Activated gamma-delta T cell treated with anti-CD3 and anti-CD28 coated beads, Interleukin-2, amount 50 U/mL, for 16 hours (primary cell): ENCODE measurements at places on chromosomes 13 and 19.

DNA sequence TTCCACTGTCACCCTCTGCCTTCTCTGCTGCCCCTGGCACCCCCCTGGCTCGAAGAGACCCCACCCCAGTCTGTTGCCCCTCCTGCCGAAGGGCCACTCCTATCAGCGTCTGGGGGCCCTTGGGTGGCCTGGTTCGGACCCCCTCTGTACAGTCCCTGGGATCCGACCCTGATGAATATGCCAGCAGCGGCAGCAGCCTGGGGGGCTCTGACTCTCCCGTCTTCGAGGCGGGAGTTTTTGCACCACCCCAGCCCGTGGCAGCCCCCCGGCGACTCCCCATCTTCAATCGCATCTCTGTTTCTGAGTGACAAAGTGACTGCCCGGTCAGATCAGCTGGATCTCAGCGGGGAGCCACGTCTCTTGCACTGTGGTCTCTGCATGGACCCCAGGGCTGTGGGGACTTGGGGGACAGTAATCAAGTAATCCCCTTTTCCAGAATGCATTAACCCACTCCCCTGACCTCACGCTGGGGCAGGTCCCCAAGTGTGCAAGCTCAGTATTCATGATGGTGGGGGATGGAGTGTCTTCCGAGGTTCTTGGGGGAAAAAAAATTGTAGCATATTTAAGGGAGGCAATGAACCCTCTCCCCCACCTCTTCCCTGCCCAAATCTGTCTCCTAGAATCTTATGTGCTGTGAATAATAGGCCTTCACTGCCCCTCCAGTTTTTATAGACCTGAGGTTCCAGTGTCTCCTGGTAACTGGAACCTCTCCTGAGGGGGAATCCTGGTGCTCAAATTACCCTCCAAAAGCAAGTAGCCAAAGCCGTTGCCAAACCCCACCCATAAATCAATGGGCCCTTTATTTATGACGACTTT, 2.0 kb downstream of the ZFP36 start:
- no peak for DNase-seq

- DNase-seq, result no peak
These were observed 67.8 kb downstream of the SUCLA2 start for GRCh38 chr13:47932950-47933923.

DNA sequence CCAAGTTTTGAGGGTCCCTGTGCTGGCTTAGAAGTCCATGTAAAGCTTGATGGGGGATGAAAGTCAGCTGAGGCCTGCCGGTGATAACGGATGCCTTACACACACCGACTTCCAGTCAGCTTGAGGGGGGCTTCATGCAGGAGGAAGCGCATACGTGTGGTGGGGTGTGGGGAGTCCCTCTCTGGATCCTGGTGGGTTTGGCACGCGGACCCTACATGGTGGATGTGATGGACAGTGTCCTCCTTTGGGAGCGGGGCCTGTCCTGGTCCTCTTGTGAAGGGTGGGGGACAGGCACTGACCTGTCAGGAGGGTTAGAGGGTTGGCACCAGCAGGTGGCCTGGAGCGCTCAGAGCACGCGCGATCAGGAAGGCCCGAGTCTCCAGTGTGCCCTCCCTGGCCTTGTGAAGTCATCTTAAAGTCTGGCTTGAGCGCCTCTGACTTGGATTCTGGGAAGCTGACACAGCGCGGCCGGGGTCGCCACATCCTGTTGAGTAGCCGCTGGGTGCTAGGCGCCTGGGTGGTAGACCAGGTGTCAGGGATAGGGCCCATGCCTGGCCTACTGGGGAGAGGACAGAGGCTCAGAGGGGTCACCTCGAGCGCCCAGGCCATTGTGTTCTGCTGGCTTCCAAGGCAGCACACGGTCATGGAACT, 2.9 kb downstream of the DAZAP1 start:
- DNase-seq, result no peak

- no peak for DNase-seq
These were observed 161.9 kb upstream of the TSHZ3 start for GRCh38 chr19:31511098-31511497.

DNA sequence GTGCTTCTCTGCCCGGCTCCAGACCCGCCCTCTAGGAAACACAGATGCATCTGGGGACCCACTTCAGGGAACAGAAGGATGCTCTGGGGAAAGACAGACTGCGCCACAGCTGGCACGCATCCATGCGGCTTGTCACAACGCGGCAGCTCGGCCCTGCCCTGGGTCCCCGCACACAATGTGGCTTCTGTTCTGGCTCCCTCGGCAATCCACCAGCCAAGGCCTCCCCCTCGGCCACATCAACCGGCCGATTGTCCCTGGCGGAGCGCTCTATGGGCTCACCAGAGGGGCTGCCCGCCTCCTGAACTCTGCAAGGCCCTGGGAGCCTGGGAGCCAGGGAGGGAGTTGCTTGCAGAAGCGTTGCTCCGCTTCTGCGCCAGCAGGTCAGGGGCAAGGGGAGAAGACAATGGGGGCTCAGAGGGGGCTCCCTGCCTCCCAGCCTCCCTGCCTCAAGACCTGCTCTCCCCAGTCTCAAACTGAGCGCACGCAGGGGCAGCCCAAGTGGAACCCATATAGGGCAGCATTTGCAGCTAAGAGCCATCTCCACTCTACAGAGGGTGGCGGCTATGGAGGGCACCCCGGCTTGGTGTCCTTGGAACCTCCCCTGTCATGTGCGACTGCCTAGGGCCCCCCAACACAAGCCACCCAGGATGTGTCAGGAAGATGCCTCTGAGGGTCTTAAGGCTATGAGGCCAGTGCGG, 37.9 kb downstream of the MLLT1 start:
- DNase-seq, result no peak

GRCh38 chr13:99119656-99120055, 81.0 kb upstream of the UBAC2 start:
- DNase-seq, result no peak

- no peak for DNase-seq
These were observed 42.3 kb downstream of the CD320 start for GRCh38 chr19:8265872-8266271.

GRCh38 chr19:58492265-58492664, 16.1 kb downstream of the ZNF446 start:
- no peak for DNase-seq

DNA sequence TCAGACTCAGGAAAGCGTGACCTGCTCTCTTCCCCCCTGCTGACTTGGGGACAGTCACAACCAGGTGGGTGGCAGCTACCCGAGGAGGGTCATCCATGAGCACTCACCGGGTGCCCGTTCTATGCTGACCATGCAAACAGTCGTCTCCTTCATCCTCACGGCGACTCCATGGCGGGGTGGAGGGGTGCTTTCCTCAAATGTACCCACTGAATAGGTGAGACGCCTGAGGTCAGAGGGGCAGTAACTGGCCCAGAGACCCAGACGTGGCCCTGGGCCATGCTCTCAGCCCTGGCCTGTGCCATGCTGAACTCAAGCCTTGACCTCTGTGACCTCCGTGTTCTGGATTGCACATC, 59.2 kb upstream of the TPM4 start:
- no peak for DNase-seq

DNA sequence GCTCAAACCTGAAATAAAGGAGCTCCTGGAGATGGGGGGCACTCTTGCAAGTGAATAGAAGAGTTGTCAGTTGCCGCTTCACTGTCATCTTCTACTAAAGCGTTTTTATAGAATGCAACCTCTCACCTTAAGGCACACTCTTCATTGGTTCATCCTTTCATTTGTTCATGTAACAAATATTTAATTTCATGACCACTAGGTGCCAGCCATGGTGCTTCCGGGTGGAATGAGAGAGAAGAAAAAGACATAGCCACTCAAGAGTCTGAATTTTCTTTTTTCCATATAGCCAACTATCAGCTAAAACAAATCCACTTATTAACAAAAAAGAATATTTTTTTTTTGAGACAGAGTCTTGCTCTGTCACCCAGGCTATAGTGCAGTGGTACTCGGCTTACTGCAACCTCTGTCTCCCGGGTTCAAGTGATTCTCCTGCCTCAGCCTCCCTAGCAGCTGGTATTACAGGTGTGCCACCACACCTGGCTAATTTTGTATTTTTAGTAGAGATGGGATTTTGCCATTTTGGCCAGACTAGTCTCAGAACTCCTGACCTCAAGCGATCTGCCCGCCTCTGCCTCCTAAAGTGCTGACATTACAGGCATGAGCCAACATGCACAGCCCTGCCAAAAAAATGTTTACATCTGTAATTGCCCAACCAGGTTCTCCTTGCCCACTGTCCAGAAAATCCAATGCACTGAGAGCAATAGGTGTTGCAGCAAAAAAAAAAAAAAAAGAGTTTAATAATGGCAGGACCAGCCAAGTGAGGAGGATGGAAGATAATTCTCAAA, 22.1 kb upstream of the SACS start:
- no peak for DNase-seq

DNA sequence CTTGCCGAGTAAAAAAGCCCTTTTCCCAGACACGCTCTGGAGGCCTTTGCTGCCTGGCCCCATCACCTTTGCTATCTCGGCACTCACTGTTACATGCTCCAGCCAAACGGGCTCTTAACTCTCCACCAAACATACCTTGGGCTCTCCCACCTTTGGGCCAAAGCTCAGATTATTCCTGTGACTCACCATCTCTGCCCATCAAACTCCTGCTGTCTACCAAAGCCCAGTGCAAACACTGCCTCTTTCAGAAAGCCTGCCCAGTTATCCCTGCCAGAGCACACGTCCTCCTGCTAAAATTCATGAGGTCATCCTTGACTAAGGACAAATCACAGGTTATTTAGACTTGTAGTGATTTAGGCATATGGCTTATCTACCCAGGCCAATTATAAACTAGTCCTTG, 48.1 kb upstream of the SERPINE3 start:
- no peak for DNase-seq

- peak; percentile 83 for DNase-seq
These were observed at the start of gene MOB3A for GRCh38 chr19:2096034-2096479. MOB3A (minus strand) TSS chr19:2096326; CDS start chr19:2078560, 17,766 bp downstream.

- DNase-seq, result no peak
These were observed 109.2 kb upstream of the MCF2L start for GRCh38 chr13:112859817-112860190.

DNA sequence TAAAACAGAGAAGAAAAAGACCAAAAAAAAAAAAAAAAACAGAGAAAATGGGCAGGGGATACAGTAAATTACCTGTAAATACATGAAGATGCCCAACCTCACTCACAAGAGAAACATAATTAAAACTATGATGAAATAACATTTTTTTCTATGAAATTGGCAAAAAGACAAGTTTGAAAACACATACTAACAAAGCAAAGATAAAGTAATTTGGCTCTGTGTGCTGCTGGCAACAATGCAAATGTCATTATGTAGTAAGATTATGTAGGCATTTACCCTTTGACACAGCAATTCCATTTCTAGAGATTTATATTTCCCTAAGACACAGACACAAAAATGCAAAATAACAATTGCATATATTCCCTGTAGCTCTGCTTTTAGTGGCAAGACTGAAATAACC, 20.2 kb downstream of the ZC3H13 start:
- DNase-seq, result no peak

DNA sequence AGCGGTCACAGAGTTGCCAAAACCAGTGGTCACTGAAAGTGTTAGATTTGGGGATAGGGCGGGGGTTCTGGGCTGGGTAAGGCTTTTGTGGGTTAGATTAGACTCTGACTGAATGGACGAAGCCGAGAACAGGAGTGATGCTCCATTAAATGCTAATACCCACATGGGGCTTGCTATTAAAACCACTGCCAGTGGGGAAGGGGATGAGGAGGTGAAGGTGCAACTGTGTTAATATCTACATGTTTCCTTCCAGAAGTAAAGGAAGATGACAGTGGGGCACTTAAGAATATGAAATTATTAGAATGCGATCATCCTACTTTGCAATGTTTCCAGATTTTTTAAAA, 573 bp upstream of the ZNF614 start:
- no peak for DNase-seq

GRCh38 chr13:76596216-76596615, 290.0 kb downstream of the KCTD12 start:
- no peak for DNase-seq

DNA sequence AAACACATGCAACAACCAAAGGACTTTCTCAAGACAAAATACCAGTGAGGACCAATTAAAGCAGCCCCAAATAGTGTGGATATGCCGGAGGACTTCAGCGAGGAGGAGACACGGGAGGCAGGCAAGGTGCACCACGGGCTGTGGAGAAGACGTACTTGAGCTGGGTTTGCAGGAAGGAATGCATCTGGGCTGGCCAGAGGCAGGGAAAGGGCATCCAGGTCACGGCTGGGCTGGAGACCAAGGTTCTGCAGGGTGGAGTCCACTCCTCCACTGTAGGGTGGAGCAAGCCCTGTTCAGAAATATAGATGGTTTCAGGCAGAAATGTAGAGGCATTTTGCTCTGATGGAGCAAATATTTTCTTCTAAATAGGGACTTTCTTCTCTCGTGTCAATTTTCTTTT, 36.6 kb upstream of the MEDAG start:
- no peak for DNase-seq

DNA sequence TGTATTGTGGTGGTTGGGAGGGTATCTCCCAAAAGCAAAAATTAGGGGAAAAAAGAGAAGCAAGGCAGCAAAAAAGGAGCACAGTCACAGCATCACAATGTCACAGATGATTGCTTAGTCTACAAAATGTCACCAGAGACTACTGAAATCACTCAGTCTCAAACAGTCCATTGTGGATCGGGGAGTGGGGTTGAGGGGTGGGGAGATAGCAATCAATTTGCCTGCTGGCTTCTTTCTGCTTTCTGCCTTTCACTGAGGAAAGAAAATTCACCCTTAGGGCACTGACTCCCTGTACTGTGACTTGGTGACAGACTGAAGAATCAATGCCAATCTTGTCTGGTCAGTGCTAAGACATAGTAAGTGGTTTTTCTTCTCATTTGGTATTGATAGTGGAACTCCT, 2127.1 kb upstream of the PCDH20 start:
- DNase-seq, result no peak

DNA sequence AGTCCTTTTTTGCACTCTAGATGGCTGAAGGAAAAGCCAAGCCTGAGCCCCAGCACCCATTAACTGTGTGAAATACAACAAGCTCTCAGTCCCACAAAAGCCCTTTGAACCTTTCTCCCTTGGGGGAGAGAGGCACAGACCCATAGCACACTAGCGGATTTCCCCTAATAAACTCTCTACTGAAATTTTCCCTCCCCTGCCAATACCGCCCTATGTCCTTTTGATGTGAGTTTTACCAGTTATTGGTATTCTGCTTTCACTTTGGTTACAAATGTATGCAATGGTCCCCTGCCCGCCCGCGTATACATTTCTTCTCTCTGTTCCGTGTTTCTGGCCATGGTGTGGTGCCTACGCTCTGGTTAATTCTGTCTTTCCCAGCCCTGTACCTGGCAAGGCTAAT, 54.0 kb upstream of the MYO16 start:
- DNase-seq, result no peak

GRCh38 chr19:16861011-16861410, 27.8 kb upstream of the F2RL3 start:
- DNase-seq, result no peak
